Stimulated activated CD8-positive, alpha-beta memory T cell treated with anti-CD3 and anti-CD28 coated beads, Interleukin-7, amount 100 ng/mL, for 1 hour (primary cell): ENCODE measurements at places on chromosomes 5 and 9.

- DNase-seq, result no peak
Observed at GRCh38 chr9:15842051-15842450, 289.2 kb downstream of the CCDC171 start.

DNA sequence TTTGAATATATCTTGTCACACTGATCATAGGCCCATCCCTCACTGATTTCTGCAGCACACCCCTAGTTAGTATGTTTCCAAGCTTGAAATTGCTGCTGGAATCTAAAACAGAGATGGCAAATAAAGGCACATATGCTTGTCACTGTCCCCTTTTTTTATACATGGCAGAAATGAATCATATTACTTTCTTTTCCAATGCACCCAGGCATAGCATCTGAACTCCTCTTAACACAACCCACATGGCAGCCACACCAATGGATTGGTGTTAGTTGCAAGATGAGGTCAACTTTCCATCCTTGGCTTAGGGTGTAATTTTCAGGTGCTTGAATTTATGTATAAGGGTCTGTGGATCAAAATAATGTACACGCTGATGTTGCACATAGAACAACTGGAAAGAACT lies 473.8 kb upstream of the ZNF608 start:
- no peak for DNase-seq

- DNase-seq, result no peak
Observed at GRCh38 chr5:9834871-9835770, 205.0 kb upstream of the TAS2R1 start.

GRCh38 chr9:132957805-132958204 lies 13.4 kb upstream of the TSC1 start:
- DNase-seq, result no peak

GRCh38 chr5:99070362-99070761 lies 141.6 kb upstream of the CHD1 start:
- DNase-seq, result no peak

DNA sequence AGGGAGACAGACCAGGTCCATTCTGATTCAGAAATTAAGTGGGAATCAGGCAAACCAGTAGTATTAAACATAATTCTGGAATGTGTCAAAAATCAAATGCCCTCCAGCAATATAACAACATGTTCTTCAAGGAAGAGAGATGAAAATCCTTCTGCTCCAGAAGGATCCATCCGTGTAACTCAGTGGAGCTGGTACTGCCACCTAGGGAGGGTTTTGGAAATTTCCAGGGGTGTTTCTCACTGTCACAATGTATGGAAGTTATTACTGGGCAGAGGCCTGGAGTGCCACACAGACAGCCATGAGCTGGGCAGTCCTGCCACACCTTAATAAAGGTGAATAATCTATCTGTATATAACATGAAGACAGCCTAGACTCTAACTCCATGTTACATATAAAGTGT lies 87.5 kb downstream of the TTLL11 start:
- DNase-seq, result no peak

GRCh38 chr5:168683247-168683926 lies 104.2 kb upstream of the PANK3 start:
- DNase-seq, result no peak
